ENCODE measurements at places on chromosomes 6 and 20. TPM values are rescaled to one million over a fixed set of nuclear protein-coding genes. Genes with fewer than 3 reads are reported as not detected.

TRIM10 gene
- not detected for total RNA-seq

NOX3 gene
- not detected for total RNA-seq

FRK gene
- total RNA-seq = 2.9 TPM

FAM83C gene
- total RNA-seq = not detected

PAQR8 gene
- total RNA-seq = 2.8 TPM

HLA-DRB1 gene
- not detected for total RNA-seq

ENPP3 gene
- 0.81 TPM for total RNA-seq

SULF2 gene
- 12.3 TPM for total RNA-seq

SYCP2 gene
- 0.18 TPM for total RNA-seq
